ENCODE measurements at places on chromosomes 12 and 14.

DNA sequence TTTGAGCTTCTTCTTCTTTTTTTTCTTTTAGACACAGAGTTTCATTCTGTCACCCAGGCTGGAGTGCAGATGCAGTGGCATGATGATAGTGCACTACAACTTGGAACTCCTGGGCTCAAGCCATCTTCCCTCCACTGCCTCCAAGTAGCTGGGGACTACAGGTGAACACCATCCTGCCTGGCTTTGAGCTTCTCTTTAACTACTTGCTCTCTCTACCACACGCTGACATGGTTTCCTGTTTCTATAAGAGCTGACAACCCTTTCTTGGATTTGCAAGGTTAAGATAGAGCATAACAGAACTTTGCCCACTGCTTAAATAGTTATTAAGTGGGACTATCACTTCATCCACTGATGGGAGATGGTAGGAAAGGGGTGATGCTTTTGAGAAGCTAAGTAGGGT is 82.4 kb upstream of the SLC38A2 start:
- DNase-seq, result no peak

DNA sequence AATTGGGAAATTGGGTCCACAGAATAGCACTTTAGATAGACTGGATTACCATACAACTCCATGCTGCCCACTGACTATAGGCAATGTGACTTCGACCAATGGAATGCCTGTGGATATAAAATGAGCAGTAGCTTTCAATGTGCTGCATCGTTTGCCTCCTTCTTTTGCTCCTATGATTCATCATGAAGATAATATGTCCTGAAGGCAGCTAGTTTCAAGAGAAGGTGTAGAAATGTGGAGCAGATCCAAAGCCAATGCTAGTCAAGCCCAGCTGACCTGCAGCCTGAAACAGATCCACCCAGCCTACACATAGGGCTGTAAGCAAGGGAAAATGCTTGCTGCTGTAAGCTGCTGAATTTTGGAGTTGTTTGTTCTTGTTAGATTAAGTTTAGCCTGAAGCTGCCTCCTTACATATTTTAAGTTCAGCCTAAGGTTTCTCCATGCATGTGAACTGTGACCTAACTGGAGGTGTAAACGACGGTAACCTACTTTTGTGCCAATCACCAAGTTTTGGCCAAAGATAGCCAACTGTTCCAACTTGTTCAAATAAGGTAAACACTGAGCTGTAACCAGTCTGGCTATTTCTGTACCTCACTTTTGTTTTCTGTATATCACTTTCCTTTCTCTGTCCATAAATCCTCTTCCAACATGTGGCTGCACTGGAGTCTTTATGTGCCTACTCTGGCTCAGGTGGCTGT is 169.1 kb upstream of the AVPR1A start:
- no peak for DNase-seq

GRCh38 chr12:13052421-13052820 is 8.2 kb downstream of the FAM234B start:
- DNase-seq, result no peak

DNA sequence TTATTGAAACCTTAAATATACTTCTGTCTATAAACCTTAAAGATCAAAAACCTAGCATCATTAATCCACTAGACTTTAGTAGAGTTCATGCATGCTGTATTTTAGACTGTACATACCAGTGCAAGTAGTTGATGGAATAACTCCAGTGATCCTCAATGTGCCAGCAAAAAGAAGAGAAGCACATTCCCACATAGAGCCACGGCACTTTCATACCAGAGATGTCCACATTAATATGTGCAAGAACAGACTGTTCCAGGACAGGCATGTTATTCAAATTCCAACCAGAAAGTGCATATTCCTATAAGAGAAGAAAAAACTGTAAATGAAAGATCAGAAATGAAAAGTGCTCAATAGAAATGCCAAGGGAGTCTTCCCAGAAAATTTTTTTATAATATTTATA is 55.0 kb downstream of the KDM5A start:
- no peak for DNase-seq

GRCh38 chr14:33646692-33647260 is 304.1 kb downstream of the EGLN3 start:
- DNase-seq, result no peak

DNA sequence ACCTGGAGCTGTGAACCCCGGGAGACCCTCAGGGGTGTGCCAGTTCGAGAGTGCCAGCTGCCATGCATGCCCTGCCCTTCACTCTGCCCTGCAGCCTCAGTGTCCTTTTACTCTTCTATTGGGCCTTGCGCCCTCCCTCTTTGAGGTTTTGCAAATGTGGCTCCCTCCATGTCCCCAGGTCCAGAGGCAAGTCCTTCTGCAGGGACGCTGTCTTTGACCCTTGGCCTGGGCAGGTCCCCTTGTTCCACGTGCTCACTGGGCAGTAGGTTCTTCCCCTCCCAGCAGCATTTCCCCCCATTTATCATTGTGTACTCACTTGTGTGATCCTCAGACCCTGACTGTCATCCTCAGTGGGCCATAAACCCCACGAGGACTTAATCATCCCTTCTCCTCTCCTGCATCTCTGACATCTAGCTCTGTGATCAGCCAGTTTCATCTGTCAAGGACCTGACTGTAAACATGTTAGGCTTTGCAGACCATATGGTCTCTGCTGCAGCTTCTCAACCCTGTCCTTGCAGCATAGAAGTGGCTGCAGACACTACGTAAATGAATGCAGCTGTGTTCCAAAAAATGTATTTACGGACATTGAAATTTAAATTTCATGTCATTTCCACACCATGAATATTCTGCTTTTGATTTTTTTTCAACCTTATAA is 36.6 kb downstream of the TSPAN9 start:
- DNase-seq, result no peak

Measured in NCI-H774 (cell line).